ENCODE measurements at places on chromosomes 7 and 10.

DNA sequence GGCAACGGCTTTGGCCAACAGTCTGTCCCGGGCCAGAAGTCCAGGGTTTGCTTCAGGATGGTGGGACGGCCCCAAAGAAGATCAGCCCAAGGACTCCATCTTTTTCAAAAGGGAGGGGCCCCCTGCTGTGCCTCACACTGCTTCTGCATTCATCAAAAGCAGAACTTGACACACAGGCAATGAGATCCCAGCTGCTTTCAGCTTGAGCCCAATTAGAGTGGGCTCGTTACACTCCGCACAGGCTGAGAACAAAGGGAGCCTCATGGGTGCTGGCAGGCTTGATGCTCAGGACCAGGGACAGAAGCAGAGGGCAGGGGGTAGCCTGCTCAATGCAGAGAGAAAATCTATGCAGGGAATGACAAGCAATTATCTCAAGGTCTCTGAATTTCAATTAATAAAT lies 45.5 kb downstream of the VOPP1 start:
- H3K36me3 ChIP-seq = no peaks in the 10 kb centered on the region
- no peaks in the 10 kb centered on the region for H3K27me3 ChIP-seq
- H3K4me3 ChIP-seq = no peak overlapping the region
- DNase-seq = peak; percentile 64
- peaks cover 12% of the 10 kb centered on the region for H3K4me1 ChIP-seq

DNA sequence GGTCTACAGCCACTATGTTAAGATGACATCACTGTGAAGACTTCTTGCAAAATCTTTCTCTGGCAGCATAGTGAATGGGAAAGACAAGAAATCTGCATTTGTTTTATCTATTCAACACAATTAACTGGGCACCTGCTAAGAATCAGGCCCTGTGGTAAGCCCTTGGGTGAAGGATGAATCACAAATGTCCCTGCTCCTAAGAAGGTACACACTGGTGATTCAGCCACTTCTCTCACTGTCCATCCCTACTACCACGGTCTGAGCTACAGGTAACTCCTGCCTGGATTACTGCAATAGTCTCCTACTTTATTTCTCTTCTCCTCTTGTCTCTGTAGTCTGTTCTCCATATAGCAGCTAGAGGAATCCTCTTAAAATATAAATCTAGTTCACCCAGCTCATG lies 116.1 kb downstream of the HIBADH start:
- H3K36me3 ChIP-seq = peaks cover 2% of the 10 kb centered on the region

- H3K36me3 ChIP-seq = no peaks in the 10 kb centered on the region
- H3K4me3 ChIP-seq = no peak overlapping the region
- H3K27me3 ChIP-seq = no peaks in the 10 kb centered on the region
- peaks cover 8% of the 10 kb centered on the region for H3K4me1 ChIP-seq
- no peak for DNase-seq
Measured at GRCh38 chr10:114308531-114309363, 69.7 kb downstream of the VWA2 start.

DNA sequence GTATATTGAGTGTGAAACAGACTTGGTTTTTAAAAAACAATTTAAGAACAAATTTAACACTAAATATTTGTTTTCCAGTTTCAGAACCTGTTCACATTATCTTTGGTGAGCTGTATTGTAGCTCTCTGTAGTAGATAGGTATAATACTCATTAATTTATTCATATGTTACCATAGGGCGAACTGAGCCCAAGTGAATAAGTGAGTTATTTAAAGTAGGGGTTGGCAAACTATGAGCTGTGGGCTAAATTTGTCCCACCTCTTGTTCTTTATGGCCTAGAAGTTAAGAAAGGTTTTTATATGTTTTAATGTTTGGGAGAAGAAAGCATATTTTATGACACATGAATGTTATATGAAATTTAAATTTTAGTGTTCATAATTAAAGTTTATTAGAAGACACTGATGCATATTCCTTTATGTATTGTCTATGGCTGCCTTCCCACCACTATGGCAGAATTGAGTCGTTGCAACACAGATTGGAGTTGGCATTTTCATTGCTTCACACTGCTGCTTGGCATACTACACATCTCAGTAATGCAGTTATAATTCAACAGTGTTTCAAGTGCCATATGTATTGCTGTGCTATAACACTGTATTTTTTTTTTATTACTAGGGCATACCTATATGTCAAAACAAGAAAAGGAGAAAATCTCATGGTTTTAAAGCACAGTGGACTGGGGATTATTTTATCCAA lies 146.5 kb downstream of the ADK start:
- no peak for DNase-seq
- no peaks in the 10 kb centered on the region for H3K27me3 ChIP-seq
- peaks cover 30% of the 10 kb centered on the region for H3K4me1 ChIP-seq
- no peaks in the 10 kb centered on the region for H3K36me3 ChIP-seq
- H3K27ac ChIP-seq = no peak overlapping the region

- no peaks in the 10 kb centered on the region for H3K36me3 ChIP-seq
- no peak for DNase-seq
- no peaks in the 10 kb centered on the region for H3K27me3 ChIP-seq
Measured at GRCh38 chr7:125118444-125118843, 188.8 kb upstream of the POT1 start.

- no peak overlapping the region for H3K27ac ChIP-seq
- peaks cover 20% of the 10 kb centered on the region for H3K4me1 ChIP-seq
- no peak overlapping the region for H3K4me3 ChIP-seq
Measured at GRCh38 chr7:132778761-132779160, 202.5 kb upstream of the PLXNA4 start.

DNA sequence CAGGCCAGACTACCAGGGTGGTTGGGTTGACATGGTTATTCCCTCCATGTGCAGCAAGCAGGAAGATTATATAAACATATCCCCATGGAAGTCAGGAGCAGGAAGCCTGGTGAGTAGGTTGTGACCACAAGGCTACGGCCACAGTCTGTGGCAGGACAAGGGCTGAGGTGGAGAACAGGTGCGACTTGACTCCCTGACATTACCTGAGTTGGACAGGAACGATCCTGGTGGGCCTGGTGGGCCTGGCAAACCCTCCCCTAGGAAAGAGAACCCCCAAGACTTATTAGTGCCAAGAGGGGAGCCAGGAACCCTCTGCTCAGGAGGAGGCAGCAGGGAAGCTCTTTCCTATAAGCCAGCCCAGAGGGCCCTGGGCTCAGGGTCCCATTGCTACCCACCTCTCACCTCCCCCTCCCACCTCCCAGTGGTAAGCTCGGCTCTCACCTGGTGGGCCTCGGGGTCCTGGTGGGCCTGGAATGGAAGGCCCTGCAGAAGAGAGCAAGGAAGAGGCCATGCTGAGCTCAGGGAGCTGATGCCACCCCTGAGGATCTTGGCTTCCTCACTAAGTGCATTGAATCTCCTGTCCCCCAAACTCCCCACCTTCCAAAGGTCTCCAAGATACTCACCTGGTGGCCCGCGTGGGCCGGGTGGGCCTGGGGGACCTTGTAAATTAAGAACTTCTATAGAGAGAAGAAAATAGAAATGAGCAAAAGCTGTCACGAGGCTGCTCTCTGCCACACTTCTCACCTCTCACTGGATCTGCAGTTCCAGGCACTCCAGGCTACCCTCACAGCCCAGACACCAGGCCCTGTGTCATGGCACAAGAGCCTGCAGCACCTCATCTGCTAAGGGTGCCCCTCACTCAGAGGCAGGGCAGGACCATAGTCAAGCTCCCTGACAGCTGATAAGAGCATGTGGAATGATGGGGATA lies 44.6 kb downstream of the COL17A1 start:
- no peaks in the 10 kb centered on the region for H3K27me3 ChIP-seq
- H3K4me1 ChIP-seq = no peaks in the 10 kb centered on the region
- H3K4me3 ChIP-seq = no peak overlapping the region
- H3K27ac ChIP-seq = no peak overlapping the region

DNA sequence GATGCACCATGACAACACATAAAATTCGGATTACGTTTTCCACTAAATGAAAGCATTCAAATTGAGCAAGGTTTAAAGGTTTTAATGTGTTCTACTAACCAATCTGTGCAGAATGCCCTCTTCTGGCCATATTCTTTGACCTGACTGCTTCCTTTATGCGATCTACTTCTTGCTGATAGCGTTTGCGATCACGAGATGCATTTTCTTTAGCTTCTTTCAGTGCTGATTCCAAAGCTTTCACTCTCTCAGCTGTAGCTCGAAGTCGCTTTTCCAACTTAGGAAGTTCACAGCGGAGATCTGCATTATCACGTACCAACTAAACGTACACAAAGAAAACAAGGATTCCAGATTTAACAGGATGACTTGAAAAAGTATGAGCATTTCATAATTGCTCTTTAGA lies 39.2 kb downstream of the KIF5B start:
- H3K27ac ChIP-seq = no peak overlapping the region
- H3K4me1 ChIP-seq = peaks cover 7% of the 10 kb centered on the region

GRCh38 chr10:119737823-119738222 lies 12.0 kb downstream of the INPP5F start:
- no peak overlapping the region for H3K4me3 ChIP-seq
- H3K27ac ChIP-seq = no peak overlapping the region
- H3K36me3 ChIP-seq = no peaks in the 10 kb centered on the region
- no peak for DNase-seq
- no peaks in the 10 kb centered on the region for H3K27me3 ChIP-seq

GRCh38 chr7:151126491-151127137 lies 40.3 kb downstream of the AGAP3 start:
- no peaks in the 10 kb centered on the region for H3K27me3 ChIP-seq
- no peak overlapping the region for H3K4me3 ChIP-seq
- no peak overlapping the region for H3K27ac ChIP-seq

DNA sequence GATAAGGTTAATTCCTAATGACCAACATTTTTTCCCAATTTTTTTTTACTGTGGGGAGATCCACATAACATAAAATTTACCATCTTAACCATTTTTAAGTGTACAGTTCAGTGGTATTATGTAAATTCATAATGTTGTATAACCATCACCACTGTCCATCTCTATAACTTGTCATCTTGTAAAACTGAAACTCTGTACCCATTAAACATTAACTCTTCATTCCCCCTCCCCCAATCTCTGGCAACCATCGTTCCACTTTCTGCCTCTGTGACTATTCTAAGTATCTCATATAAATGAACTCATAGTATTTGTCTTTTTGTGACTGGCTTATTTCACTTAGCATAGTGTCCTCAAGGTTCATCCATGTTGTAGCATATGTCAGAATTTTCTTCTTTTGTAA lies 46.0 kb upstream of the HPS1 start:
- no peaks in the 10 kb centered on the region for H3K36me3 ChIP-seq
- no peak overlapping the region for H3K27ac ChIP-seq
- no peak for DNase-seq
